COLO829 (cell line): ENCODE measurements at places on chromosomes 12 and 14.

DNA sequence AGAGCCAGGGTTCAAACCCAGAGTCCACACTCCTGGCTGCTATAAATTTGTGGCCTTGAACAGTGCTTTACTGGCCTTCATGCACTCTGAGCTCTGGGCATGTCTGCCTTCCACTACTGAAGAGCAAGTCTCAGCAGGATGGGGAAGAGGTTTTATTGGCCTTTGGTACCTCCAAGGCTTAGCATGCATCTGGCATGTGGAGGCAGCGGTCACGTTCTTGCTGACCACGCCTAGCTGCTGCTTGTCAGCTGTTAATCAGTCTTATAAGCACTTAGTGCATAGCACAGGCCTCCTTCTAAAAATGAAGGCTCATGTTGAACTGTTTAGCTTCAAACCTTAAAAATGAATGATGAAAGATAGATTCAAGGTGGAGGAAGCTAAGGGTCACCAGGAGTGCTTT, 177.5 kb downstream of the PELI2 start:
- DNase-seq, result no peak

DNA sequence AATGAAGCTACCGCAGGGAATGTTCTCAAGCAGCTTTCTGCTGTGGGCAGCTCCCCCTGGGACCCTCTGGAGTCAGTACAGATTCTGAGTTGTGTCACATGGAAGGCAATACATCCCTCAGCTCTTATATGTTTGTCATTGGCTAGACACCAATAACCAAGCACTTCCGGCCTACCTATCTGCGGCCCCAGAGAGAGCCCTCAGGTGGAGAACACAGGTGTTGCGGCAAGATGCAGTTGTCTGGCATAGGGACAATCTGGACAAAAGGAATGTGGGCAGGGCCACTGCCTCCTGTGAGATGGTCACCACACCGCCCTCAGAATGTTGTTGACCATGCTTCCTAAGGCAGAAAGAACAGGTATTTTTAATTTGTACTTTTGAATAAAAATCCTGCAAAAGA, 118.7 kb downstream of the BRMS1L start:
- DNase-seq, result no peak

DNA sequence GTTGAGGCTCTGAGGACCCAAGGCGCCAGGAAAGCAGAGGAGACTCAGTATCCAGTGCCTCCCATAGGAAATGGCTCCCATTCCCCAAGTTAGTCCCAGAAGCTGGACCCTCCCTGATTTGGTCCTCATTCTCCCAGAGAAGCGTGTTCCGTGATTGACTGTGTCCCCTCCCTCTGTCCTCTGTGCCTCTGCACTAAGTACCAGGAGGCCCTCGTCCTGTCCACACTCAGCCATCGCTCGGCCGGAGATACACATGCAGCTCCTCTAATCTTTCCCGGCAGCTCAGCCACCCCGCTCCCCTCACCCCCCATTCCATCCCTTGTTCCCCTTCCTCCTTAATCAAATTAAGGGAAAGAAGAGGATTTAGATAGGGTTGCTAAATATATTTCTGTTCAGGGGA, 28.3 kb upstream of the ATP2A2 start:
- DNase-seq, result no peak

- no peak for DNase-seq
Measured at GRCh38 chr14:102140027-102140749, 491 bp downstream of the WDR20 start.

GRCh38 chr12:131808744-131809371, 19.3 kb upstream of the MMP17 start:
- no peak for DNase-seq

DNA sequence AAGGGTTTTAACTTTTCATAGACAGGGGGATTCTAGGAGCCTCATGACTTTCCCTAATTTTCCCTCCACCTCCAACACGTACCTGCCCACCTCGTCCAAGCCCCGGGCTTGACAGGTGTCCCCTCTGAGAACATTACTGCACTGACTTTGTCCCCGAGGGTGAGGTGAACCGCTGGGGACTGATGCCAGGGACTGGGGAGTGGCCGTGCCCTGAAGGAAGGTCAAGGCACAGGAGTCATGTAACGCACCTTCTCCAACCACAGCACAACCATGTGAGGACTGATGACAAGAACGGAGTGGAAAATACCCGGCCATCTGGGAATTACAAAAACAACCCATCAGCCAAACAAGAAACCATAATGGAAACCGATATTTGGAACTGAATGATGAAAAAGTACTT, 214.7 kb upstream of the C14orf180 start:
- DNase-seq, result no peak

- DNase-seq, result no peak
Measured at GRCh38 chr12:5318874-5319273, 113.0 kb upstream of the NTF3 start.

GRCh38 chr14:58191763-58192601, 8.0 kb upstream of the ACTR10 start:
- DNase-seq, result no peak

GRCh38 chr14:32779840-32780239, 158.8 kb upstream of the NPAS3 start:
- DNase-seq, result no peak

- DNase-seq, result peak; percentile 12
Measured at GRCh38 chr12:70683976-70684375, 46.7 kb upstream of the PTPRB start.

DNA sequence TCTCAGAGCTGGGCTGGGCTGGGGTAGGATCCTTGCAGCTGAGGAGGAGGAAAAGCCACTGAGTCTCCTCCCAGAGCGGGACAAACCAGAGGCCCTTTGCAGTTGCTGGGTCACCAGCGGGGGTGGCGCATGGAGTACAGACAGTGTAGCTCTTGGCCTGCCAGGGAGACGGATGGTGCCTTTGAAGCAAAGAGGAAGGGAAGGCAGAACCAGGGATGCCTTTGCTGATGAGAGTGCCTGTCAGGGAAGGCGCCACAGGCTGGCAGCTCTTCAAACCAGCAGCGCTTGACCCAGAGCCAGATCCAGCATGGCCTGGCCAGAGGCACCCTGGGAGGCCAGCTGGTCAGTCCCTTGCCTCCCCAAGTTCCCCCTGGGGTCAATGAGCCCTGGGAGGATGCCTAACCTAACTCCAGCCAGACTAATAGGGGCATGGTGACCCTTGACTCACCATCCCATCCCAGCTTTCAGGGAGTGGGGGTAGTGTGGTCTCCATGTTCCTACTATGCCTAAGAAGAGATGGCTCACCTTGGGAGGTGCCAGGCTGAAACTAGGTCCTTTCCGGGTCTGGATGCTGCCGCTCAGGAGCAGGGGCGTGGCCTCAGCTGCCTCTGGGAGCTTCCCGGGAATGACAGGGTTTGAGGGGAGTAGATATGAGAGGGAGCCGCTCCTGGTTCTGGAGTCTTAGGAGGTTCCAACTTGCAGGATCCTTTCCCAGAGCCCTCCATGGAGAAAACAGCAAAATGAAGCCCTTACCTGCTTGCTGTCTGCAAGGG, 19.8 kb downstream of the VASH1 start:
- DNase-seq, result no peak

GRCh38 chr12:96493106-96493505, 3.7 kb downstream of the CFAP54 start:
- DNase-seq, result no peak

DNA sequence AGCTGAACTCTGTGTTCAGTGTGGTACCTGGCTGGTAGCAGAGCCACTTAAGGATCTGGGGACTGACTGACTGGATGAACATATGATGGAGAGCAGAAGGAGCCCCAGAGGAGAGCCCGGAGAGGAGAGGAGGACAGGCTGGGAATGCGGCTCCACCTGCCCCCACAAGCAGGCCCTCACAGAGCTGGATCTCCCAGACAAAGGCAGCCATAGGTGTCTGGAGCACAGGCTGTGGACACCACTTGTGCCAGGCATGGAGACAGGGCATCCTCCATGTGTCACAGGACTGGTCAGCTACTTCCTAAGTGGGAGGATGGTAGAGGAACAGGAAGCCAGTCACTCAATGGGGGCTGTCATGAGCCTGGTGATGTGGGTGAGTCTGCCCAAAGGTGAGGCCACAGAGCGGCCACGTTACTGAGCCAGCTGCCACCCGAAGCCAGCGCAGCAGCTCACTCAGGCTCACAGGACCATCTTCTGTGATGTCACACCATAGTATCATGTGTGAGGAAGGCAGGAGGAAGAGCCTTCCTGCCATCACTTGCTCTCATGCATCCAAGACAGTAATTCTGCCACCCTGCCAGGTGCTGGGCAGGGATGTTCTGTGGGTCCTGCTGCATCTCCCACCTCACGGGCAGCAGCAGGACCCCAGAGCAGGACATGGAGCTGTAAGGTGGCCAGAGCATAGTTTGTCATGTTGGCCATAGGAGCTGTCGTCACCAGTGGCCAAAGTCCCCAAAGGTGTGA, 72.1 kb downstream of the PRIMA1 start:
- no peak for DNase-seq

DNA sequence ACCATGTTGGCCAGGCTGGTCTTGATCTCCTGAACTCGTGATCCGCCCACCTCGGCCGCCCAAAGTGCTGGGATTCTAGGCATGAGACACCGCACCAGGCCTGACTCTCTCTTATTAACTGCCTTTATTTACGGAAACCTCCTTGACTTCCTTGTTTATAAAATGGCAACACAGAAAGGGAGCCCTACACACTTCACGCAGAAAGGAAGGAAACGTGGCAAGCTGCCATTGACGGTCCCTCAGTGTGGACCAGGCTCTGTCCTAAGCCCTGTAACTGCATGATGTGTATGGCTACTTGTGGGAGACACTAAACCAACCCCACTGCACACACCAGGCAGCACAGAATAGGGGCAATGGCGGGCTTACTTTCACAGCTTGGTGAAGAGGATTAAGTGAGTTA, 11.7 kb downstream of the CINP start:
- no peak for DNase-seq

- DNase-seq, result no peak
Measured at GRCh38 chr12:46554460-46554859, 181.9 kb upstream of the SLC38A2 start.
